ENCODE measurements at places on chromosomes 4 and X.

DNA sequence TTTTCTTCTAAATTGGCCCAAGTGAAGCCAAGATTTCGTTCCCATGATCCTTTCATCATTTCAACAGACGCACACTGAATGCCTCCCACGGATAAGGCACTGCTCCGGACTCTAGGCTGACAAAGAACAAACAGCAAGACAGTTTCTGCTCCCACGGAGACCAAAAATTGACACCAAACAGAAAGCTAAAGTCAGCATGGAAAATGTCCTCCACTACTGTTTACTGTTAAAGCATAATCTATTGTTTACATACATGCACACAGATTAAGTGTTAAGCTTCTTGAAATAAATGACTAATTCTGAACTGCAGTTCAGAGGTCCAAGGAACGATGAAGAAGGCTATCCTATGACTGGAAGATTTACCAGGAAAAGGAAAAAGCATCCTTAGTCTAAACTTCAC lies 199.6 kb downstream of the AASDH start:
- H3K4me3 ChIP-seq, result no peak overlapping the region
- DNase-seq, result no peak

- no peak overlapping the region for H3K27ac ChIP-seq
- no peak overlapping the region for H3K4me3 ChIP-seq
- DNase-seq, result no peak
- no peaks in the 10 kb centered on the region for H3K27me3 ChIP-seq
- H3K36me3 ChIP-seq, result no peaks in the 10 kb centered on the region
- H3K4me1 ChIP-seq, result 0 out of 2 replicates have a peak, but pooled peaks cover 6% of the 10 kb centered on the region
These were observed 193.7 kb downstream of the RASL11B start for GRCh38 chr4:53055716-53056403.

DNA sequence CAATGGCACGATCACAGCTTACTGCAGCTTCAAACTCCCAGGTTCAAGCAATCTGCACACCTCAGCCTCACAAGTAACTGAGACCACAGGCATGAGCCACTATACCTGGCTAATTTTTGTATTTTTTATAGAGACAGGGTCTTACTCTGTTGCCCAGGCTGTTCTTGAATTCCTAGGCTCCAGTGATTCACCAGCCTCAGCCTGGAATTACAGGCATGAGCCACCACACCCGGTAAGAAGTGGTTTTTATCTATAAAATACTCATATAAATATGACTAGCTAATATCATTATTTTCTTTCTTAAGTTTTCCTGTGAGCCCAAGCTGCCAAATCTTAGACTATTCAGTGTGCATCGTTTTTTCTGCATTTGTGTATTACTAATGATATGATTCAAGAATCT lies 4.4 kb downstream of the SCFD2 start:
- no peaks in the 10 kb centered on the region for H3K27me3 ChIP-seq

- no peaks in the 10 kb centered on the region for H3K36me3 ChIP-seq
- no peak overlapping the region for H3K27ac ChIP-seq
- H3K4me3 ChIP-seq, result no peak overlapping the region
- DNase-seq, result no peak
- no peaks in the 10 kb centered on the region for H3K4me1 ChIP-seq
These were observed 21.6 kb upstream of the UBA1 start for GRCh38 chrX:47171996-47172395.

DNA sequence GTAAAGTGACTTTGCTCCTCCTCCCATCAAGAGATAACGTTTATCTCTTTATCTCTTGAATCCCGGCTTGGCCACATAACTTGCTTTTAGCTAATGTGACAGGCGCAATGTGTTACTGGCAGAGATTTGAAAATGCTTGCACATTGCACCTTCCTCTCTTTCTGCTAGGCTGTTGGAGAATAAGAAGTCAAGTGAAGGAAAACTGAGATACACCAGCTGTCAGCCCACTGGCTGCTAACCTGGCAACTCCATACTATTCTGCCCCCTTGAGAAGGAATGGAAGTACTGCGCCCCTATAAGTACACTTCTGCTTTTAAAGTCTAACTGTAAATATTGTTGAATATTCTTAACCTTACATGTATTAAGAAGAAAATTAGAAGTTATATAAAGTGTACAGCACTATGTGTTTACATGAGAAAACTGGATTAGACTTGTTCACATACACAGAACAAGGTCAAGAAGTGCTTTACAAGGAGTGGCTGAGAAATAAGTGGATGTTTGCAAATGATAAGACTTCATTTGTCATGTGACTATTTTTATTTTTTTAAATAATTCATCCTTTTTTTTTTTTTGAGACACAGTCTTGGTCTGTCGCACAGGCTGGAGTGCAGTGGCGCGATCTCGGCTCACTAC lies 424.5 kb upstream of the CTSO start:
- peaks cover 12% of the 10 kb centered on the region for H3K4me1 ChIP-seq
- H3K4me3 ChIP-seq, result no peak overlapping the region
- DNase-seq, result peak; percentile 41
- no peak overlapping the region for H3K27ac ChIP-seq

Measured in MM.1S (cell line).